ENCODE measurements at places on chromosomes 6 and 20. TPM values are rescaled to one million over a fixed set of nuclear protein-coding genes. Genes with fewer than 3 reads are reported as not detected.

- peaks cover 7% of the 10 kb centered on the region for H3K36me3 ChIP-seq
- no peak overlapping the region for H3K27ac ChIP-seq
- no peak overlapping the region for H3K4me3 ChIP-seq
Measured at GRCh38 chr20:10061641-10062040, 26.9 kb downstream of the ANKEF1 start.

DNA sequence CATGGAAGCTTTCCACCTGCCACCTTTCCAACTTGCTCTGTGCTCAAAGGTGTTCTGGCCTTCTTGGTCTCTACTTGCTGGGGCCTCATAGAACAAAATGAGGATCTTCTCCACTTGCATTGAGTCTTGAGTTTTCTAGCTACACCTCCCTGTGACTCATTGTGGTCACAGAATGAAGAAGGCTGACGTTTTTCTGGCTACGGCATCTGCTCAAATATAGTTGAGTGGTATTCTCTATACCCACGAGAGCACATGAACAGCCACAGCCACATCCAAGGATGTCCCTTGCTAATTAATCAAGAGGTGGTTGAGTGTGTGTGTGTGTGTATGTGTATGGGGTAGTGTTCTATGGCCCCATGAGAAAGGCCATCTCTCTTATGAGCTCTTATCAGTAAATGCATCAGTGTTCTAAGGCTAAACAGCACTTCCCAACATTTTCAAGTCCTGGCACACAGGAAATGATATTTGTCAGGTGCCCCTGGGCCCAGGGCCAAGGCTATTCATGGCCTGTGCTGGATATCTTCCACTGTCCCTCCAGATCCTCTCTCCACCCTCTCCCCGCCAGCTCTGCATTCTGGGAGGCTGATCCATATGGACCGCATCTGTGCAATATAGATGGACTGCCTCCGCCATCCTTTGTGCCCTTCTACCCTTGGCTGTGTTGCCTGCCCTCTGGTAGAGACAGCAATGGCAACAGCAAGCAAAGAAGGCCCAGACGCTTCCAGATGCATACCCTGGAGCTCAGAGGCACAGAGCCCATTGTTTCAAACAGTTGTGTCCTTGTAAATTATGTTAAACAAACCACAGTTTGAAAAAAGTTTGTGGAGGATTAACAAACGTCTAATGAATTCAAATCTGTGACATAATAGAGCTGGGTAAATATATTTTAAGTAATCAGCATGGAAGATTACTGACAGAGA, 150.2 kb downstream of the LRFN2 start:
- DNase-seq: no peak
- H3K4me1 ChIP-seq: peaks cover 8% of the 10 kb centered on the region
- H3K36me3 ChIP-seq: no peaks in the 10 kb centered on the region
- H3K4me3 ChIP-seq: no peak overlapping the region
- H3K27ac ChIP-seq: no peak overlapping the region

DNA sequence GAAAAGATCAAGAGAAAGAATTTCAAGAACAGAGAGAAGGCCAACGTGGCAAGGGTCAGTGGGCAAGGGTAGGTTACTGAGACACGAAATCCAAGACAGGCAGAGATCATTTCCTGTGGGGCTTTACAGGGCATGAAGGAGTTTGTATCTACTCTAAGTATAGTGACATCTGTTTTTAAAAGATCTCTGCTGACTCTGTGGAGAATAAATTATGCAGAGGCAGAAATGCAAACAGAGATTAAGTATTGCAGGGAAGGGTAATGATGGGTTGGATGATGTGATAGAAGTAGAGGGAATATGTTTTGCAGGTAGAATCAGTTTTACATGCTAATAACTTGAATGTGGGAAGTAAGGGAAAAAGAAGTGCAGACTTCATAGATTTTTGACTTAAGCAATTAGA, 243.5 kb downstream of the FRK start:
- H3K4me3 ChIP-seq: no peak overlapping the region
- no peaks in the 10 kb centered on the region for H3K4me1 ChIP-seq
- H3K27ac ChIP-seq: no peak overlapping the region

- H3K36me3 ChIP-seq: no peaks in the 10 kb centered on the region
- no peaks in the 10 kb centered on the region for H3K4me1 ChIP-seq
- H3K27me3 ChIP-seq: peaks cover 3% of the 10 kb centered on the region
- DNase-seq: no peak
Measured at GRCh38 chr6:119938752-119939151, 589.2 kb upstream of the MAN1A1 start.

GRCh38 chr20:3172126-3172932, 1.0 kb downstream of the LZTS3 start:
- peak overlapping the region; percentile 87 for H3K4me3 ChIP-seq
- H3K4me1 ChIP-seq: peaks cover 27% of the 10 kb centered on the region
- peaks cover 38% of the 10 kb centered on the region for H3K27me3 ChIP-seq
- no peaks in the 10 kb centered on the region for H3K36me3 ChIP-seq
- DNase-seq: no peak

DNA sequence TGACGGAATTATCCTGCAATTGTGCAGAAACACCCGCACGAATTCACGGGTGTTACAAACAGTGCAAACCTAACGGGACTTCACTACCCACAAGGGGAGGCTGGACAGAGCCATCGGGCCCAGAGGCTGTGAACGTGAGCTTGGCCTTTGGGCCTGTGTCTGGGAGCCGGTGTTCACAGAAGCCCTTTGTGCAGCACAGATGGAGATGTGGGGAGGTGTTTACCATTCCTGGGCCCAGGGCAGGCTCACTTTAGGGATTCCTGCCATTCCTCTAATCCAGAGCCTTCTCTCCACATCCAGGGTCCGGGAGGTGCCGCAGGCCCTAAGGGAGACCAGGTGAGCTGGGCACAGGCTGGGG, 15.0 kb downstream of the COL9A3 start:
- H3K4me1 ChIP-seq: peaks cover 4% of the 10 kb centered on the region
- H3K36me3 ChIP-seq: peaks cover 2% of the 10 kb centered on the region
- H3K4me3 ChIP-seq: no peak overlapping the region
- H3K27ac ChIP-seq: no peak overlapping the region
- H3K27me3 ChIP-seq: peaks cover 8% of the 10 kb centered on the region

DNA sequence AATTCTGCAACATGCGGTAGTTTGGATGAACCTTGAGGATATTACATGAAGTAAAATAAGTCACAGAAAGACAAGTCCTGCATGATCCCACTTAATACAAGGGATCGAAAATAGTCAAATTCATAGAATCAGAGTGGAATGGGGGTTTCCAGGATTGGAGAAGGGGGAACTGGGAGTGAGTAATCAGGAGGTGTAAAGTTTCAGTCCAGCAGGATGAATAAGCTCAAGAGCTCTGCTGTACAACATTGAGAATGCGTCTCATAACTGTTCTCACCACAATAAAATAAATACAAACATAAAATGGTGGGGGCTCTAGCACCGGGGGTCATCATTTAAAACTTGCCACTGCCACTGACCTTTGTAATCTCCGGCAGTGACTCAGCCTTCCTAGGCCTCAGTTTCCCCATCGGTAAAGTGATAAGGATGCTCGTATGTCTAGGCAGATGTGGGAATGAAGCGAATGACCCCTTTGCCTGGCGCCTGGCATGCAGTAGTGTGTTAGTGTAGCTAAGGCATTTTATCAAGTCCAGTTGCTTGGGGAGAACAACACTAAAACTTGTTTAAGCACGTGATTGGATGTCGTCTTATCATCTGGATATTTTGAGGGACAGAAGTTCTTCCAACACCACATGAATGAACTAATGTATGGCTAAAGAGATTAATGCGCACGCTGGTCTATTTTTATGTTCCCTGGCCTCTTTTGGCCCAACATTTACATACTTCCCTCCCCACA, 421.1 kb downstream of the QKI start:
- no peak overlapping the region for H3K4me3 ChIP-seq
- no peaks in the 10 kb centered on the region for H3K4me1 ChIP-seq
- H3K27ac ChIP-seq: no peak overlapping the region
- no peaks in the 10 kb centered on the region for H3K36me3 ChIP-seq
- no peak for DNase-seq
- peaks cover 16% of the 10 kb centered on the region for H3K27me3 ChIP-seq

- no peak overlapping the region for H3K4me3 ChIP-seq
- no peak for DNase-seq
- no peaks in the 10 kb centered on the region for H3K4me1 ChIP-seq
- H3K27ac ChIP-seq: no peak overlapping the region
- no peaks in the 10 kb centered on the region for H3K36me3 ChIP-seq
Measured at GRCh38 chr6:137016356-137016755, 28.4 kb downstream of the IL20RA start.

DNA sequence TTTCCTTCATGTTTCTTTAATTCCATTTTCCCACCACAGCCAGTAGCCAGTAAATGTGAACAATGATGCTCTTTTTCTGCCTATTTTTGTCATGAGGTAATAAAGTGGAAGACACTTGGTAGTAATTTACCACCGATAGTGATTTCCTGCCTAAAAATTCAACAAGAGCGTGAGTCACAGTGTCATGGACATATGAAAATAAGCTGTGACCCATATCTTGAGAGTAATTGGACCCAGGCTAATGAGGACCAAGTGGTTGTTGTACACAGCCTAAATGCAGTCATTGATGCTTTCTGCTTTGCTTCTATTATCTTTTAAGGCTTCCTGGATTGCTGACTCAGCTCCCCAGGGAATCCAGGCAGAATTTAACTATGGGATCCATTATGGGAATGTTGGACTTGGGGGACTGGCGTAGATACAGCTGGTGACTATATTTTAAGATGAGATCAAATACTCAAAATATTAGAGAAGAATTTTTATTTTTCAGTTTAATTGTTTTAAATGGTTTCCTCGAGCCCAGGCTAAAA, 265.9 kb upstream of the FERMT1 start:
- H3K36me3 ChIP-seq: no peaks in the 10 kb centered on the region
- no peaks in the 10 kb centered on the region for H3K4me1 ChIP-seq
- no peak overlapping the region for H3K27ac ChIP-seq
- no peak overlapping the region for H3K4me3 ChIP-seq
- DNase-seq: no peak

- H3K4me1 ChIP-seq: no peaks in the 10 kb centered on the region
- H3K27me3 ChIP-seq: peaks cover 17% of the 10 kb centered on the region
- DNase-seq: no peak
- H3K4me3 ChIP-seq: no peak overlapping the region
- no peak overlapping the region for H3K27ac ChIP-seq
Measured at GRCh38 chr6:43838276-43839036, 68.4 kb downstream of the VEGFA start.

DNA sequence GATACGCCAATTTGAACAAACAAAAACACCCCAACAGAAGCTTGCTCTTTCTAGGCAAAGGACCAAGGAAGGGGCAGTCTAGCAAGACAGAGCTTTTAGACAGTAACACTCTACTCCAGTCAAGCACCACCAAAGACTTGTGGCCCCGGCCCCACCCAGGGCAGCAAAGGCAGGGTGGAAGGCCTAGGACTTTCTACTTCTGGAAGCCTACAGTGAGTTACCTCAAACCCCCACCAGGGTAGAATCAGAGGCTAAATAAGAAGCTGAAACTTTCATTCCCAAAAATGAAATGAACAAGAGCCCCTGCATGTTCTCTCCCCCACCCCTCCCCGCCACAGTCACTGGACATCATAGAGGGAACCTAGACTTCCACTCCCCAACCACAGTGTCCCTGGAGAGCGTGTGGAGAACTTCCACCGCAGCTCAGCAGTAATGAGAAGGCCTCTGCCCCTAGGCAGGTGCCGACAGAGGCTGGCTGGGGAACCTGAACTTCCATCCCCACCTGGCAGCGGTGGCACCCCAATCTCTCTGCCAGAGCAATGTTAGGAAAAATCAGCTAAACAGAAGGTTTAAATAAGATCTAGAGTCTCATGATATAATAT, 40.0 kb downstream of the KATNA1 start:
- H3K27me3 ChIP-seq: no peaks in the 10 kb centered on the region
- peaks cover 3% of the 10 kb centered on the region for H3K36me3 ChIP-seq
- DNase-seq: no peak
- H3K4me3 ChIP-seq: no peak overlapping the region
- peaks cover 11% of the 10 kb centered on the region for H3K4me1 ChIP-seq

DNA sequence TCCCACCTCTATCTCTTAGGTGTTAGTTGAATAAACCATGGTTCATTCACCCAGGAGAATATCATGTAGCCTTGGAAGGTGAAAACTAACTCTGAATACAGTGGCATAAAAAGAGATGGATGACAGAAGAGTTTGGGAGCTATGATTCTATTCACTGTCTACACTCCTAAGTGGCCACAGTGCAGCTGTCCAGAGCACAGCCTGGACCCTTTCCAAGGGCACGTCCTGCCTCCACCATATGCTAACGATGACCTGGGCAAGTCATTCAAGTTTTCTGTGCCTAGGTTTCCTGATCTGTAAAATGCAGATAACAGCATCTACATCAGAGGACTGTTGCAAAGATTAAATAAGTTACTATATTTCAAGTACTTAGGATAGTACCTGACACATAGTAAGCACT, 314.1 kb downstream of the PTPRT start:
- DNase-seq: no peak
- no peak overlapping the region for H3K27ac ChIP-seq
- no peaks in the 10 kb centered on the region for H3K27me3 ChIP-seq

DNA sequence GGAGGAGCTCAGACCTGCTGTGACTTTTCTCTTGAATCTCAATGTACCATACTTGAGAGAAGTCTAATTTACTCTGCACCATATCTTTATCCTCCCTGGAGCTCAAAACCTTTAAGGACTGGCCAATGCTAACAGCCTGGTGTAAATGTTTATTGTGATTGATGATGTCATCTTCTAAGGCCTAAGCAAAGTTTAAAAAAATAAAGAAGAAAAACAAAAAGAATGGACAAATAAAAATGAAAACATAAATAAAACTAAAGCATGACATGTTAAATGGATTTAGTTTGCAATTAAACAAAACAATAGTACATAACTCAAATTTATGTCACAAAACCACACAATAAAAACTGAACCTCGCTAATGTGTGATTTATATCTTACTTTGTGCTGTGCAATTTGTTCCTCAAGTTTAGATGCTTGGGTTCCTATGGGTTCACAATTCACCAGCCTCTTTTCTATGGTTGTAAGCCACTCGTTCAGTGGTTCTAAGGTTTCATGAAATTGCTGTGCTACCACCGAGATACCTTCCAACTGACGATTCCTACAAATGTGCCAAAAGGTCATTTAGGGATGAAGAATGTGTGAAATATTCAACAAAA, 113.0 kb downstream of the DST start:
- no peak overlapping the region for H3K4me3 ChIP-seq
- no peak for DNase-seq
- peaks cover 2% of the 10 kb centered on the region for H3K4me1 ChIP-seq

The BNIP5 gene
- total RNA-seq: not detected

The OPN5 gene
- not detected for total RNA-seq

The LKAAEAR1 gene
- not detected for total RNA-seq

The HRH3 gene
- not detected for total RNA-seq

The SMIM8 gene
- total RNA-seq: 5.8 TPM

The DUSP15 gene
- not detected for total RNA-seq

The ZNF831 gene
- total RNA-seq: 42.0 TPM

The FRS3 gene
- 5.2 TPM for total RNA-seq

Measured in T-helper 17 cell (primary cell).